ENCODE measurements at places on chromosomes 6 and 20.
A peak's percentile ranks its signal among the peaks of the same experiment; 100 is the strongest.

DNA sequence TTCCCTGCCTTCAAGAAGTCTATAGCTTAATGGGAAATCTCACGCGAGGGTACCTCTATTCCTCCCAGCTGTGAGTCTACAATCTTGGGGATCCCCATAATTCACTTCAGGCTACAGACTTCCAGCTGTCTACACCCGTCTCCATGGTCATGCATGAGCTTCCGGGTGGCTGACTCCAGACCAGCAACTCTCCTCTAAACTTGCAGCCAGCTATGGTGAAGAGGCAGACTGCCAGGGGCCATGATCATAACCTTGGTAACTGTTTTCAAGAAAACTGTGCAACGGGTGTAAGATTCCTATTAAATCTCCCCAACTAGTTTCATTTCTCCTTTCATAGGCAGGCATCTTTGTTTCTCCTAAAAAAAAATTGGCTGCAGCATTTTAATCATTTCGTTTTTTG, 534.4 kb upstream of the CHD6 start:
- no peak overlapping the region for H3K27ac ChIP-seq
- H3K4me3 ChIP-seq: no peak overlapping the region
- DNase-seq: no peak

DNA sequence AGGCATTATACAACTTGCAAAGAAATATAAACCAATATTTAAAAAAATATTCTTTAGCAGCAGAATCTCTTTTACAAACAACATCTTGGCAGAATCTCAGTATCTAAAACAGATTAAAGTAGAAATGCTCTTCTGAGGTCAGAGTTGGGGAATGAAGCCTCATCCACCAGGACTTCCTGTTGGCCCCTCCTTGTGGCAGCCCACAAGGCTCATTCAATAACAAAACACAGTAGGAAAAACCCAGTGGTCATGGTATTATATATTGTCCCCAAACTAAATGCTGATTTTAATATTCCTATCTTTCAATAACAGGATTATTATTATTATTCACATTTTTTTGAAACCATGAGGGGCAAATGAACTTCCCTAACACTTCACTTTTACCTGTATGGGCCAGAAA, 368.6 kb downstream of the BTBD9 start:
- H3K27me3 ChIP-seq: no peaks in the 10 kb centered on the region
- no peak overlapping the region for H3K27ac ChIP-seq
- peak; percentile 56 for DNase-seq
- no peaks in the 10 kb centered on the region for H3K36me3 ChIP-seq
- H3K4me1 ChIP-seq: peaks cover 45% of the 10 kb centered on the region

DNA sequence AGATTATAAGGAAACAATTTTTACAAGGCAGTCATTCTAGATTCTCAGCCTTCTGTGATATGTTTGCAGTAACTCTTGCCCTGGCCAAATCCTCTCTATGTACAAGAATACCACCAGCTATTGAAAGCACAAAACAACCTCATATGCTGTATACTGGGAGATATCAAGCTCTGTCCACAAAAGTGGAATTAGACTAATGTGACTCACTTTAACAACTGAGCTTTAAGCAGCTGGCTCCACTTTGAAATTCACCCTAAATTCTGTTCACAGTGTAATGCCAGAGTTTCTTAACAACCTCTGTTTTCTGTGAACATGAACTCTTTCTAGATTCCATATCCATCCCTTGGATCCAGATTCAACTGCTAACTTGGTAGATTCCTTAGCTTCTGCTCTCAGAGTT, 47.6 kb downstream of the CHD6 start:
- H3K4me1 ChIP-seq: no peaks in the 10 kb centered on the region
- H3K36me3 ChIP-seq: no peaks in the 10 kb centered on the region
- H3K27ac ChIP-seq: no peak overlapping the region
- no peak overlapping the region for H3K4me3 ChIP-seq

GRCh38 chr6:144606083-144606482, 320.9 kb downstream of the UTRN start:
- no peak overlapping the region for H3K27ac ChIP-seq
- DNase-seq: no peak
- no peaks in the 10 kb centered on the region for H3K27me3 ChIP-seq
- no peaks in the 10 kb centered on the region for H3K4me1 ChIP-seq
- no peaks in the 10 kb centered on the region for H3K36me3 ChIP-seq

DNA sequence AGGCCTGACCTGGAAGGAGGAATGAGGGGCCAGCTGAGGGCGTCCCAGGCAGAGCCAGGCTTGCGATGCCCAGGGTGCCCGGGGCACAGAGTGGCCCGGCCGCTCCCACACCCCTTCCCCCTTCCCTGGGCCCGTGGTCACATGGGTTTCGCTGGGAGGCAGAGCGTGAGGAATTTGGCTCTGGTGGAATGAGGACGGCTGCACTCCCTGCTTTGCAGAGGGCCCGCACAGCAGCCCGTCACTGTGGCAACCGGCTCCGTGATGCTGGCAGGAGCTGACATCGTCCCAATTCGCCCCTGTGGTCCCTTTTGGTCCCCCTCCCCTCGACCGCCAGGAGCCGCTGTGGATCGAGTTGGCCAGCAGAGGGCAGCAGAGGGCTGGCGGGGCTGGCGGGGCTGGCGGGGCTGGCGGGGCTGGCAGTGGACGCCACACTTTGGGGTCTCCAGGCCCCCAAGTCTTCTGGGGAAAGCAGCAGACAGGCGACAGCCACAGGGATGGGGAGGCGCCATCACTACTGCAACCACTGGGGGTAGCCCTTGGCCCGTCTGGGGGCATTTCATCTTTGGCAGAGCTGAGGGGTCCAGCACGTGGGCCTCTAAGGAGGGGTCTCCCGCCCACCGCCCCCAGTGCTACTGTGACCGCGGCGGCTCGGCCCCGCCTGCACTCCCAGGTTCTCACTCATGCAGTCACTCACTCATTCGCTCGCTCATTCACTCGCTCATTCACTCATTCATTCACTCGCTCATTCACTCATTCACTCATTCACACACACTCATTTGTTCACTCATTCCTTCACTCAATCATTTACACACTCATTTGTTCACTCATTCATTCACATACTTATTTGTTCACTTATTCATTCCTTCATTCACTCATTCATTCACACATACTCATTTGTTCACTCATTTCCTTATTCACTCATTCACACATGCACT, 49.7 kb upstream of the BHLHE23 start:
- H3K27me3 ChIP-seq: peaks cover 19% of the 10 kb centered on the region
- no peaks in the 10 kb centered on the region for H3K36me3 ChIP-seq
- H3K27ac ChIP-seq: no peak overlapping the region

- no peak for DNase-seq
- H3K4me1 ChIP-seq: no peaks in the 10 kb centered on the region
- no peaks in the 10 kb centered on the region for H3K36me3 ChIP-seq
- H3K4me3 ChIP-seq: no peak overlapping the region
Observed at GRCh38 chr6:20001286-20001685, 164.1 kb downstream of the ID4 start.

DNA sequence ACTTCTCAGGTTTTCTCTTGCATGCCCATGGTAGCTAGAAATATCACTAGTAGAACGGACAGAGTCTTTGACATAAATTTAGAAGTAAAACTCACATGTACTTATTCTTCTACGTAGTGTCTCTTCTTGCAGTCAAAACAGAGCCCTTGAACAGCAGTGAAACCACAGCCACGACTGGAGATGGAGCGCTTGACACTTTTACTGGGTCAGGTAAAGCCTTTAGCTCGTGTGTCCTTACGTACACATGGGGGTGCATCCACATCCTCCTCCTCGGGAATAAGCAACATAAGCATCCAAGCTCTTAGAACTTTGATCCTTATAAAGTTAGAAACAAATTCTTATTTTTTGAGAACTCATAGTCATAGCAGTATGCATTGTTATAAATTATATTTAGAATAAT, 215.3 kb downstream of the EYA4 start:
- H3K36me3 ChIP-seq: no peaks in the 10 kb centered on the region
- no peak for DNase-seq
- H3K4me1 ChIP-seq: no peaks in the 10 kb centered on the region
- no peaks in the 10 kb centered on the region for H3K27me3 ChIP-seq

DNA sequence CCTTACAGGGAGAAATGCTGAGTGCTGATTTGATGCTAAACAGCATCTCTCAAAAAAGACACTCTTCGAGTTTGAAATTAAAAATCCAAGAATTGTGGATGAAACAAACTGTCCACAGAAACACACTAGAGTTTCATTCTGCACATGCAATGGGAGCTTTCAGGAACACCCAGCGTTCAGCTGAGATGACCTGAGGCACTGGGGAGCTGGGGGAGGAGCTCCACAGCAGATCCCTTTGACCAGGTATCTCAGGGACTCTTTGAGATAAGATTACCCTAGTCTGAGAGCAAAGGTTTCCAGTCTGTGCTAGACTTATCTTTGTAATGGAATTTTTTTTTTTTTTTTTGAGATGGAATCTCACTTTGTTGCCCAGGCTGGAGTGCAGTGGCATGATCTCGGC, 70.8 kb upstream of the AGPAT4 start:
- H3K4me3 ChIP-seq: no peak overlapping the region
- DNase-seq: no peak
- H3K27me3 ChIP-seq: no peaks in the 10 kb centered on the region
- no peaks in the 10 kb centered on the region for H3K36me3 ChIP-seq
- H3K27ac ChIP-seq: no peak overlapping the region

DNA sequence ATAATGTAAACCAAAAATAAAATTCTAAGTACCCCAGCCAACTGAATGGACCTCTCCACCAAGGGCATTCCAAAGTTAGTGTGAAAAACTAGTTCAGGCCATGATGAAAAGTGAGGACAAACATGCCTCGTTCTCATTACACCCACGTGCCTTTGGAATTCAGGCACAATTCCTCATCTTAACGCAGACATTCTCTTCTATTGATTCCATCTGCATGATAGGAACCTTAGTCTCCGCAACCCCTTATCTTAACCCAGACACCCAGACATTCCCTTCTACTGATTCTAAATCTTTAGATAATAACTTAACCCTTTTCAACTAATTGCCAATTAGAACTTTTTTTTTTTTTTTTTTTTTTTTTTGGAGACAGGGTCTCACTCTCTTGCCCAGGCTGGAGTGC, 7.6 kb upstream of the SERPINB6 start:
- no peaks in the 10 kb centered on the region for H3K36me3 ChIP-seq
- H3K27ac ChIP-seq: no peak overlapping the region
- no peaks in the 10 kb centered on the region for H3K27me3 ChIP-seq
- peaks cover 23% of the 10 kb centered on the region for H3K4me1 ChIP-seq

DNA sequence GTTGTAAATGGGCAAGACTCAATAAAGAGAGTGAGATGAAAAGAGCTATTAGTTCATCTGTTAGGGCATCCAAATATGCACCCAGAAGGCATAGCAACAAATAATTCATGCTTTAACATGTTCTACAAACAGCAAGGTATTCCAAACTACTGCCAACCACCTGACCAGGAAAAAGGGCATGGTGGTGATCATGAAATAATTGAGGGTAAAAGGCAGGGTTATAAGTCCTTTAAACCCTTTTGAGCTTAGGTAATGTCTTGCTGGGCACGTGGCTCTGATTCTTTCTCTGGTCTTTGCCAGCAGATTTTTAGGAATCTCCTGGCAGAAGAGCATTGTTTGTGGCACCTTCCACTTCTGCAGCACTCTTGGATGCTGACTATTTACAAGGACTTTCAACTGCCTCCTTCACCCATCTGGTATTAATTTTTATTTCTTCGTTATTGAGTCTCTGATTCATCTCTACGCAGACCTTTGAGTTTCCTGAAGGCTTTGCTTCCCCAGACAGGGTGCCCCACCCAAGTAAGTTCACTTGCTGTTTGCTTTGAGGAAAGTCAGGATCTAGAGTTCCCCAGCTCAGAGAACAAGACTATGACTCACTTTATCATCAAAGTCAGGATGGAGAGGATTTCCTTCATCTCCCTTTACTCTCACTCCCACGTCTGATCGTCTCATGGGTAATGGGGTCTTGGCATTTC, 83.4 kb upstream of the NEDD9 start:
- no peak overlapping the region for H3K4me3 ChIP-seq
- peak overlapping the region; percentile 98 for H3K27ac ChIP-seq
- no peaks in the 10 kb centered on the region for H3K27me3 ChIP-seq
- DNase-seq: peak; percentile 96
- peaks cover 35% of the 10 kb centered on the region for H3K4me1 ChIP-seq
- no peaks in the 10 kb centered on the region for H3K36me3 ChIP-seq

- peaks cover 4% of the 10 kb centered on the region for H3K27me3 ChIP-seq
- H3K4me1 ChIP-seq: no peaks in the 10 kb centered on the region
- no peaks in the 10 kb centered on the region for H3K36me3 ChIP-seq
- no peak overlapping the region for H3K4me3 ChIP-seq
- no peak overlapping the region for H3K27ac ChIP-seq
Observed at GRCh38 chr20:16803965-16804792, 56.0 kb downstream of the OTOR start.

- no peaks in the 10 kb centered on the region for H3K36me3 ChIP-seq
- DNase-seq: peak; percentile 32
- no peak overlapping the region for H3K27ac ChIP-seq
- no peaks in the 10 kb centered on the region for H3K27me3 ChIP-seq
- no peak overlapping the region for H3K4me3 ChIP-seq
Observed at GRCh38 chr6:126672649-126673048, 332.7 kb downstream of the CENPW start.

DNA sequence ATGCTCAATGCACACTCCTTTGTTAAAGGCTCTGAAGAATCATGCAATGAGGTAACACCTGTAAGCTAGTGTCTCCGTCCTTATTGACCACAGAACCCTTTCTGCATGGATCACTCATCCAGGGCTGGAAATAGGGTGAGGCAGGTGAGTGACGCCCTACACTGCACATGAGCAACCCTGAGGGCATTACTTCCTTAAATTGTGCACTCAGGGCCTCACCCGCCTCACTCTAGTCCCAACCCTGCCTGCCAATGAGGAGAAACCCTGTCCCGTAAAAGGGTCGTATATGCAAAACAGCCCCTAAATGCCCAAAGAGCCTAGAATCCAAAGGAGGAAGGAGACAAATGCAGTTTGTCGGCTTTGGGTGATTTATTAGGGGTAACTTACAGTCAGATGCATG, 33.6 kb upstream of the NOP56 start:
- no peaks in the 10 kb centered on the region for H3K36me3 ChIP-seq
- H3K4me1 ChIP-seq: no peaks in the 10 kb centered on the region

- no peak overlapping the region for H3K27ac ChIP-seq
- no peak overlapping the region for H3K4me3 ChIP-seq
- no peak for DNase-seq
Observed at GRCh38 chr6:25888626-25889025, 14.6 kb upstream of the SLC17A3 start.

DNA sequence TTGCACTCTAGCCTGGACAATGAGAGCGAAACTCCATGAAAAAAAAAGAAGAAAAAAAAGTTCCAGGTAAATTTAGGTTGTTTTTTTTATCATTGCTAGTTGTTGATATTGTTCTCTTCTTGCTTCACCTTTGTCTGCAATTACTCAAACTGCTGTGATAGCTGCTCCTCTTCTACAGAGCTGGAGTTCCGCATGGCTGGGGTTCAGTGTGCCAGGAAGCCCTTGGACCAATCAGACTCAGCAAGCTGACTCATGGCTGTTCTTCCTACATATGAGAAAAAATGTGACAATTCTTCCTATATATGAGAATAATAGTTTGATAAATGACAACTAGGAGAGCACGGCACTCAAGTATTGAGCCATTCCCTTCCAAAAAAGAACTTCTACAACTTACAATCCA, 28.4 kb downstream of the DPPA5 start:
- no peak overlapping the region for H3K4me3 ChIP-seq
- H3K36me3 ChIP-seq: no peaks in the 10 kb centered on the region
- no peaks in the 10 kb centered on the region for H3K4me1 ChIP-seq
- H3K27me3 ChIP-seq: no peaks in the 10 kb centered on the region
- H3K27ac ChIP-seq: no peak overlapping the region

- H3K4me3 ChIP-seq: peak overlapping the region; percentile 32
- no peak for DNase-seq
- no peaks in the 10 kb centered on the region for H3K4me1 ChIP-seq
Observed at GRCh38 chr6:122322824-122323223, 76.6 kb upstream of the HSF2 start.

- H3K27ac ChIP-seq: no peak overlapping the region
- H3K4me1 ChIP-seq: no peaks in the 10 kb centered on the region
- no peak overlapping the region for H3K4me3 ChIP-seq
- no peak for DNase-seq
Observed at GRCh38 chr6:6873778-6874177, 234.0 kb upstream of the RREB1 start.
